ENCODE measurements at places on chromosomes 6 and 20. TPM values are rescaled to one million over a fixed set of nuclear protein-coding genes. Genes with fewer than 3 reads are reported as not detected.

GRCh38 chr6:79208816-79209215, 25.7 kb downstream of the HMGN3 start:
- no peak for ATAC-seq

Gene HLA-DPA1
- total RNA-seq: 136 TPM

DNA sequence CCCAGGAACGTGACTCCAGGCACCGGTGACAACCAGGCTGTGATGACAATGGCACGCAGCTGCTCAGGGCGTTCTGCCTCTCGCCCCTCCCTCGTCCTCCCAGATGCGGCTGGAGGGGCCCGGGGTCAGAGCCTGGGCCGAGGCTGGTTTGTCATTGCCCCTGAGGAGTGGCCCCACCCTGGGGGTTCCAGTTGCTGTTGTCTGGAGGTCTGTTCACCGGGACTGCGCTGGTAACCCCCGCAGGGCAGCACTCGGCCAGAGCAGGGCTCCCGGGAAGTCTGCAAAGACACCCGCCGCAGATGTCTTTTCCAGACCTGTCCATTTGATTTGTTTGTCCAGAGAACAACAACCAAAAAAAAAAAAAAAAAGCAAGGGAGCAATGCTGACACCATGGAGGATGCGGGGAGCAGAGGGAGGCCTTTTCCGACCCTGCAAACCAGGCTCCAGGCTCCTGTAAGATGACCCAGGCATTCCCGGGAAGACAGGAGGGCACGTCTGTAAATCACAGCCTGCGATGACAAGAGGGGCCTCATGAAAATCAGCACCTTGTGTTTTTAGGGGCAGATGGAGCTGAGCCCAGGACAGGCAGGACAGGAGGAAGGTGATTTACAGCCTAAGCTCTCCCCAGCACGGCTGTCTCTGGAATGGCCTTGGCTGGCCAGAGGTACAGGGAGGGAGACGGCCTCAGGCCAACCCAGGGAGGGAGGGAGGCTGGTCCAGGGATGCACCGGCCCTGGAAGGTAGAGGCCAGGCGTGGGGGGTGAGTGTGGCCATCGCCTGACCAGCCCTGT, 189.3 kb downstream of the ERMARD start:
- ATAC-seq: no peak

Gene CNKSR3
- total RNA-seq: not detected

Gene SNX21
- total RNA-seq: 2.6 TPM

DNA sequence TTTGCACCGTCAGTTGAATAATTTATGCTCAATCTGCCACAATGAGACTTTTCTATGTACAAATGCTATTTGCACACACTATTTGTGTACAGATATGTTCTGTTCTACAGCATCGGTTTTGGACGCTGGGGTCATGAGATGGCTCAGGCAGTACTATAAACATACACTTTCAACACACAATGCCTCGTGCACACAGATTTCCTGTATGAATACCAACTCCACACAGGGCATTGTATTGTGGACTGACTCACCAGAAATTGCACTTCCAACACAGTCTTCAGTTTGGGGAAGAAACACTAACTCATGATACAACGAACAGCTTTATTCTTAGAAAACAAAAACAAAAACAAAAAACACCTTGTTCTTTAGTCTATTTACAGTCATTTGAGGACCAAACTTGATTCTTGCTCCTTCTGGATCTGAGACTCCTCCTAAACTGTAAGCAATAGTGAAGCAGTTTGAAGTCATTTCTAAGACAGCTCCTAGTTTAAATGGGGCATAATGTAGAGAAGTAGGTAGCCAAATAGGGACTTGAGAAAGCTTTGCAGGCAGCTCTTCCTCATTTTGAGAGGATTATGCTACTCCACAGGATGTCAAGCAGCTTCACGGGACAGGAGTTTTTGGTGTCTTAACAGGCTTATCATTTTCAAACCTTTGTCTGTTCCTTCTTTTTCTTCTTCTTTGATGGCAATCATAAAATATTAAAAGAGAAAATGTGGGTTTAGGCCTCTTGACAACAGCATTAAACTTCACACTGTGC, 33.7 kb downstream of the GJA10 start:
- no peak for ATAC-seq

Gene TRIM38
- 69.2 TPM for total RNA-seq

Gene SYNDIG1
- total RNA-seq: not detected

Gene MSH5
- total RNA-seq: 82.6 TPM

DNA sequence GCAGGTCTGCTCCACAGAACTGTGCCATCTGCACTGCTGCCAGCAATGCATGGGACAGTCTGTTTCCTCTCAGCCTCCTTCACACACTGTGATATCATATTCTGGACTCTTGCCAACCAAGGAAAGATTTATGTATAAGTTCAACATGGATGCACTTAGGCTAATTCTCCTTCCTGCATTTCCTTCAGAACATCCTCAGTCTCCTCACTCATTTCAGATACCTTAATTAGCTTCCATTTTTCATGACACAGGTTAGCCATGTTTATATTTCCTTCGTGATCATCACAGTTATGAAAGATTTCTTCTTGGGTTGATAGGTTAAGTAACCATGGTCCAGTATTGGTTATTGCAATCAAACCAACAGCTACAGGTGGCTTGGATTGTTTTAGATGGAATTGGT, 46.4 kb upstream of the DDR1 start:
- ATAC-seq: no peak

- no peak for ATAC-seq
Measured at GRCh38 chr6:85368631-85369030, 81.3 kb upstream of the NT5E start.

- peak; percentile 78 for ATAC-seq
Measured at GRCh38 chr6:137970368-137970767, 103.3 kb downstream of the TNFAIP3 start.

Gene LAMP5
- total RNA-seq: not detected

DNA sequence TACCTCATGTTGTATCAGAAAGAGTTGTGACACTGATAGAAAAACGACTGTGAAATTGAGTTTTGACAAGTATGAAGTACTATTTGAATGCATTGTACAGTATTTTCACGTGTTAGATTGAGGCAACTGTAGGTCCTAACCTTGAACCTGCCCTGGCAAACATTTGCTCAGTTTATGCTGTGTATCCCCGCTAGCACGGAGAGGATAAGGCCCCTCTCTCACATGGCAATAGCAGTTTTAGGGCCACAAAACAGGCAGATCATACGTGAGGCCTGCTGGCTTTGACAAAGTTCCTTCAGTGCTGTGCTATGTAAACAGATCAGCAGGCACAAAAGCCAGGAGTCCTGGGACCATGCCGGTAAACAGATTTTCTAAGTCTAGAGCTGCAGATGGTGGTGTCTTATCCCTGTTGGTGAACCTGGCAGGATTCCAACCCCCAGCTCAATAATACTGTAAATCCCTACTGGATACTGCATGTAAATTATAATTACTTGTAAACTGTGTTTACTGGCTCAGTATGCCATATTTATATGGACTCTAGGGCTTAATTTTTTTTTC, 23.8 kb upstream of the FAM217A start:
- no peak for ATAC-seq

GRCh38 chr6:16494793-16495192, 256.4 kb downstream of the GMPR start:
- peak; percentile 68 for ATAC-seq

GRCh38 chr20:57265336-57265996, 975 bp downstream of the BMP7 start:
- ATAC-seq: no peak

GRCh38 chr20:45918182-45918737, 6.3 kb upstream of the PLTP start:
- no peak for ATAC-seq

DNA sequence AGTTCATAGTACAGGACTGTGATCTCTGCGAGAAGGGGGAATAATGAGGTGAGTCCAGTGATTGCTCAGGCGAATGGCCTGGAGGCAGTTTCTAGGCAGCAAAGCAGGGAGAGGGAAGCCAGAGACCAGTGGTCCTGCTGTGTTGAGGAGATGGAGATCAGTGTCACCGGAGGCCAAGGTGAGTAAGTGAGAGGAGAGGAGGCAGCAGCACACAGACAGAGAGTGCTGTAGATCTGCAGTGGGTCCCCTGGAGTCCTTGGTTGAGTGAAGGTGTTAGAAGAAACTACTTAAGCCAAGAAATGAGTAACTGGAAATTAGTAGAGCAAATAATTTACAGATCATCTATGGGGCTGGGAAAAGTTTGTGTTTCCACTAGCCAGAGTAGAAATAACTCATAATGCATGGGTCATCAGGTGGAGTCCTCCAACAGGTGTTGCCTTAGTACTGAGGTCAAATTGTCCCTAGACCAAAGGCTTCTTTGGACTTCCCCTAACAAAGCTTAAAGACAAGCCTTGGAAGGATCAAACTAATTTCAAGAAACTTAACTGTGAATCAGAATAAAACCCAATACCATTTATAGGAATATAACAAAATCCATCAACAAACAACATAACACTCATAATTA, 13.6 kb downstream of the HEBP2 start:
- peak; percentile 86 for ATAC-seq

GRCh38 chr6:68134796-68135195, 500.3 kb upstream of the ADGRB3 start:
- no peak for ATAC-seq

GRCh38 chr6:168841609-168842278, 400.8 kb downstream of the SMOC2 start:
- ATAC-seq: no peak

- peak; percentile 65 for ATAC-seq
Measured at GRCh38 chr6:159008656-159009288, 8.8 kb upstream of the RSPH3 start.

- no peak for ATAC-seq
Measured at GRCh38 chr6:168177103-168177891, 98.3 kb upstream of the FRMD1 start.

DNA sequence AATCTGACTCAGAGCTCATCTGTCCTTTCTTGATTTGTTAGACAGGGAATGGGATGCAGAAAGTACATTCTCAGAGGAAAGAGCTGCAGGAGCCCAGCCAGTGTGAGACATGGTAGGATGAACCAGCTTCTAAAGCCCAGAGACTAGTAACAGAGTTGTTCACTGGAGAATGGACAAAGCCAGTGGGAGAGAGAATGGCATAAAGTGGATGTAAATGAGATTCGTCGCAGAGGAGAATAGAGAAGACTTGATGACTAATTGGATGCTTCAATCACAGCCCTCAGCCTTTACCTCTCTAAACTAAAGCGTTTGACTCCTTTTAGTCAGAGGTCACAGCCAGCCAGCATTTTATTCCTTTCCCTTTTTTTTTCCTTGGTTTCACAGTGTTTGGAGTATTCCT, 25.5 kb upstream of the L3MBTL3 start:
- no peak for ATAC-seq

GRCh38 chr20:5531318-5532081, 214.7 kb upstream of the PROKR2 start:
- ATAC-seq: peak; percentile 36

Gene CCN6
- total RNA-seq: 0.66 TPM

DNA sequence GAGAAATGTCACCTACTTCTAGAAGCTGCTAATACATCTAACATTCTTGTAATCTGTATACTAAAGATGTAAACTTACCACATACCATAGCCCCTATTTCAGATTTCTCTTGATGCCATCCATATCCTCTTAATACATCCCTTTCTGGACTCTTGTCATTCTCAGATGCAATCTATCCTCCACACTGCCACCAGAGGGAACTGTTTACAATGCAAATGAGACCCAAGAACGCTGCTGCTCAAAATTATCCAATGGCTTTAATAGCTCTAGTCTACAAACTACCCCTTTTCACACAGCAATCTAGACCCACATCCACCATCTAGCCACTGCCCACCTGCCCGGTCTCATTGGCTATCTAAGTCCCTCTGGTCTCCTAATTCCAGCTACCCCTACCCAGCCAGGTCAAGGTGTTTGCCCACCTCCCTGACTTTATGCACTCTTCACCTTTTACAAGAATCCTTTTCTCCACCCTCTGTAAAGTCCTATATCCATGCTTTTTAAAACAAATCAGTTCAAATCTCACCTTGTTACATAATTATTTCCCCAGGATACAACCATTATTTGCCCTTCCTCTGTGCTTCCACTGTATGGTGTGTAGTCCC, 14.8 kb downstream of the FAXC start:
- peak; percentile 15 for ATAC-seq

- no peak for ATAC-seq
Measured at GRCh38 chr20:58891718-58892140, 39.2 kb downstream of the GNAS start.

DNA sequence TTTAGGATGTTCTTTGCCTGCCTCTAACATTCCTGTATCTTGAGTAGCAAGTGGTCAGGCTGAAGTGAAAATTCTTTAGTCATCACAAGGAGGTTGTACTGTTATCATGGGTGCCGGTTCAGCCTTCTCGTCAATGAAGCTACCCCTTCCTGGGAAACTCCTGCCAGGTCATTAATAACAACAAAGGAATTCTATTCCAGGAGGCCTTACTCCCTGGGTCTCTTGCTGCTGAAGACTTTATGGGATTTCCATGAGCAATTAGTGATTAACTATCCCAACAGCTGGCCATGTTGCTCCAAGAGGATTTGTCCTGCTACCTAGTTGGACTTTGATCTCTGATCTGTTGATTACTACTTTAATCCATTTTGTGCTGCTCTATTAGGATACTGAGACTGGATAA, 62.7 kb upstream of the ELOVL5 start:
- no peak for ATAC-seq

GRCh38 chr20:47305667-47306066, 50.8 kb downstream of the ZMYND8 start:
- peak; percentile 64 for ATAC-seq

Gene WFDC10B
- total RNA-seq: not detected

- ATAC-seq: no peak
Measured at GRCh38 chr20:3648951-3649350, 14.2 kb downstream of the GFRA4 start.

DNA sequence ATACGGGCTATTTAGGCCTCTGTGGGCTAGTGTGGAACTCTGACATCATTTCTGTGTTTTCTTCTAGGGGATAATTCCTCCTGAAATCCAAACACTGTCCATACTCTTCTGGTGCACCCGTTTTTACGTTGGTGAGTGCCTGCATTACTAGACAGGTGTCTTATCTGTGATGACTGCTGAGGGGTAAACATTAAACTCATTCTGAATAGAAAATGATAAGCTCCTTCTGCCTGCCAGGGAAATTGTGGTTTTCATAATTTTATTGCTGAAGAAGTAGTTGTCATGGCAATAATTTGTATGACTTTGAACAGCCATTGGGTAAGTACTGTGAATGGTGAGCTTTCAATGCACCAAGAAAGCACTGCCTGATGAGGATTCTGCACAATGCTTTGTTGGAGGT, 705.6 kb downstream of the UTRN start:
- no peak for ATAC-seq
